KG1 (cell line): ENCODE measurements at places on chromosomes 6 and 20.

DNA sequence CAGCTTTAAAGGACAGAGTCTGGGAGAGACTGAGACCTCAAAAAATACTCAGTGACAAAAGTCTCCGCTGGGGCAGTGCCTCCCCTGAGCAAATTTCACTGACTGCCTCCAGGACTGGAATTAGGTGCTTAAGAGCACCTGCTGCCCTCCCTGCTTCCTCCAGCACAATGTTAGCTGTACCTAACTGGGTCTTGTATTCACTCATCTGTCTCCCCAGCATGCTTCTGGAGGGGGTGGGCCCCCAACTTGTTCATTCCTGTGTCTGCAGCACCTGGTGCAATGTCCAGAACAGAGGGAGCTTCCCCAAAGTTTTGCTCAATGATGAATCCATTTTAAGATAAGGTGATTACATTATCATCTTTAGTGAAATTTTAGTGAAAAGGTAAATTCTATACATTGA lies 650.7 kb downstream of the KIF16B start:
- no peak for DNase-seq

- DNase-seq: no peak
These were observed 1.6 kb upstream of the TOMM6 start for GRCh38 chr6:41785689-41786450.

DNA sequence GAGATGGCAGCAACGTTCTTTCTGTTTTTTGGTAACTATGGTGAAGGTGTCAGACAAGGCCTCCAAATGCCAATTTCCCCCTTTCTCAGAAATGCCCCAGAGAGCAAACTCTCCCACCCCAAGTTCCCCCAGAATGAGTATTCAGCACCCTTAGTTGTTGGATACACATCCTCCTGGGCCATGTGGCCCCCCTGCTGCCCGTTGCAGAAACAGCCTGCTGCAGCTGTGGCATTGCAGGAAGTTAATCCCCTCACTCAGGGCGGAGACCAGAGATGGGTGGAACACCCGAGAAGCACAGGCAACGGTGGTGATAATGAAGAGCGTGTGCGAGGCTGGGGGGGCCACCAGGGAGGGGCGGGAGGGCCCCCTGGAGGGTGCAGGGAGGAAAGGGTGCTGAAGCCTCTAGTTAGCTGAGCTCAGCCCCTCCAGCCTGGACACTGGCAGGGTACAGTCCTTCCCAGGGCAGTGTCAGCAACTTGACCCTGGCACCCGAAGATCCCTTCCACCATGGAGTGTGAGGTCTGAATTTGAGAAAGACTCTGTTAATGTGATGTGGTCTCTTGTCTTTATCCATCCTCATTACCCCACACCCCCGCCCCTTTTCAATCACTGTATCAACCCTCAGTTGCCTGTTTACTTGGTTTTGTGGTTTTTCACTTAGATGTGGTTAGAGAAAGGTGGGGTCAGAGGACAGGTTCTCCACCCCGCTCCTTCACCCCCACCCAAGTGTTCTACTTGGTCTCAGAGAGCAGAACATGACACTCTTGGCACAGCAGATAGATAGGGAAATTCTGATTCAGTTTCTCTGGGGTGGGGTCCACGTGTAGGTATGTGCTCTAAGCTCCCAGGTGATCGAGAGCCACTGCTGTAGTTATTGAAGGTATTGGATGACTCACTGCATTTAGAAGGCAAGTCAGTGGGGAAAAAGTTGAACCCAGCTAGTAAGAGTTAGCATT lies 208.8 kb upstream of the SUPT3H start:
- DNase-seq: no peak

GRCh38 chr6:142952614-142953013 lies 7.6 kb upstream of the HIVEP2 start:
- DNase-seq: no peak

DNA sequence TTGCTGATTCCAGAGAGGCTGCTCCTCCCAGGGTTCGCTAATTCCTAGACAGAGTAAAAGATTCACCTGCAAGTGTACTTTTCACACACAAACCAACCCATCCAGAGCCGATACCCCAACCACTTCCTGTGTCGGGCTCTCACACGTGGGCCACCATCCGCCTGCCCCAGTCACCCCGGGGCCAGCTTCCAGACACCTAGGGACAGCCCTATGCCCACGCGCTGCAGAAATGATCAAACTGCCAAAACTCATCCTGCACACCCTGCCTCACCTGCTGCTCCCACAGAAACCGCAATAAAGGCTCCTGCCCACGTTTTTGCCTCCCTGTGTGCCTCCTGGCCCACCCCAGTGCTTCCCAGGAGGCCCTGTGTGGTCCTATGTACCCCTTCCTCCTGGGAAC lies 59.5 kb downstream of the PSMG4 start:
- no peak for DNase-seq
